Stimulated activated naive CD4-positive, alpha-beta T cell treated with Interleukin-2 at 50 U/mL for 16 hours (primary cell): ENCODE measurements at places on chromosomes 3 and 15.

- DNase-seq, result no peak
These were observed 139.1 kb downstream of the DNAJB8 start for GRCh38 chr3:128327606-128328031.

DNA sequence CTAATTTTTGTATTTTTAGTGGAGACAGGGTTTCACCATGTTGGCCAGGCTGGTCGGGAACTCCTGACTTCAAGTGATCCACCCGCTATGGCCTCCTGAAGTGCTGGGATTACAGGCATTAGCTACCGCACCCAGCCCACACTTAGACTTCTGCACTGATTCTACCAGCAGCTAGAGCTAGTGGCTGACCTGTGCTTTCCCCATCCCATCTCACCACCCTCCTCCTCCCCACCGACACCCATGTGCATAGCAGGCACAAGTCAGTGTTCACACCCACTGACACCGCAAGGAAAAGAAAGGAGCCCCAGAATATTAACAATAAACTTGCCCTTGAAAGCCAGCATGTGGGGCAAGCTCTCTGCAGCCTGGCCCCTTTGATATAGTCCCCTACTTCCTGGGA lies 11.2 kb upstream of the ABTB1 start:
- DNase-seq, result no peak

DNA sequence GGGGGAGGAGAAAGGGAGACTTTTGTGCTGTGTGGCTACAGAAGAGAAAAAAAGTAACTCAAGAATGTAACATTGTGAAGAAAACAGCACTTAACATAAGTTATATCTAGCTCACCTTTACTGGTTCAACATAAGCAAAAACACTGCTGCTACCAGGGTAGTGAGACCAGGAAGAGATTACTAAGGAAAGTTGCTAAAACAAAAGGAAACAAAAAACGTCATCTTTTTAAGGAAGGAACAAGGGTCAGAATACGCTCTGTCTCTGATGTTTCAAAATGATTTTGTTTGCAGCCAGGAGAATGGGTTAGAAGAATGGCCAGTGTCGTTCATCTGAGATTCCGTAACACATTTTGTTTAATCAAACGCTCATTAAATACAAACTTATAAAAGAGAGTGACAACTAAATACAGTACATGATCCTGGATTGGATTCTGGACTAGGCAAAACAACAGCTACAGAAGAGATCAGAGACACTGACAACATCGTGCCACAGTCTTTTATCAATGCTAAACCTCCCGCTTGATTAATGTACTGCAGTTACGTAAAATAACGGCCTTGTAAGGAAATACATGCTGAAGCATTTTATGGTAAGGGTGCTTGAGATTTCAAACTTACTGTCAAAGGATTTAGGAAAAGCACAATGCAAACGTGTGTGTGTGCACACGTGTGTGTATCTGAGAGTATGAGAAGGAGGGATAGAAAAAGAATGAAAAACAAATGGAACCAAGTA lies 67.7 kb downstream of the FOXP1 start:
- no peak for DNase-seq

DNA sequence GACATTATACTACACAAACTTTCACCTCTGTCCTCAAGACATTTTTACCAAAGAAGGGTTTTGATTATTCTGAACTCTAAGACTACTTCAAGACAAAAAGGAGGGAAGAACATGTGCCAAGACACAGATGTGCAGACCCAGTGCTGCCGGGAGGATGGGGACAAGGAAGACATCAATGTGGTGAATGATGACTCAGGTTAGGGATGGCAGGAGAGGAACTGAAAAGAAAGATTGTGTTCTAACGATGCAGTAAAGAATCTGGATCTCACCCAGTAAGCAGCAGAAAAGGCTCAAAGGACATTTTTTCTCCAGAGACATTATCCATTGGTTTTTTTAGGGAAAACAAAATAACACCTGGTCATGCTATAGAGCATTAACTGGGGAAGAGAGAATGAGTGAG lies 449.9 kb upstream of the NR2F2 start:
- no peak for DNase-seq

DNA sequence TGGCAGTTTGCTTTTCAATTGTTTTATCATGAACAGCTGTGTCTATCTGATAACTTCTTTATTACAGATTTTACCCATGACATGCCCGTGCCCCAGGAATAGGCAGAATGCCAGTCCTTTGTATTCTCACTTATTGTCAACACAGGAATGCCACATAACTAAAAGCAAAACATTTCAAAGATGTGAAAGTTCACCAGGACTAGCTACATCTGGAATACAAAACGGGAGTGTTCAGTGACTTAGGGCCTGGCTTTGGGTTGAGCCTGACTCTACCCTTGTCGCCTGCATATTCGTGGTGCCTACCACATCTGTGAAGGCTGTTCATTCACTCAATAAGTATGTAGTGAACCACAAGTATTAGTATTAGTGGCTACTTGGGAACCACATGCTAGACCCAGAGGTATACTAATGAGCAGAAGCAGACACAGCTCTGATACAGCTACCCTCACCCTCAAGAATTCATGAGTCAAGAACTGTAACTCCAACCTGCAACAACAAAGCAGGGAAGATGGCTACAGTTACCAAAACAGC lies 2.9 kb downstream of the TNFSF10 start:
- DNase-seq, result peak; percentile 41

GRCh38 chr3:19725000-19725399 lies 209.0 kb downstream of the EFHB start:
- DNase-seq, result no peak

- DNase-seq, result no peak
These were observed 26.6 kb downstream of the ITGB5 start for GRCh38 chr3:124860599-124860998.

DNA sequence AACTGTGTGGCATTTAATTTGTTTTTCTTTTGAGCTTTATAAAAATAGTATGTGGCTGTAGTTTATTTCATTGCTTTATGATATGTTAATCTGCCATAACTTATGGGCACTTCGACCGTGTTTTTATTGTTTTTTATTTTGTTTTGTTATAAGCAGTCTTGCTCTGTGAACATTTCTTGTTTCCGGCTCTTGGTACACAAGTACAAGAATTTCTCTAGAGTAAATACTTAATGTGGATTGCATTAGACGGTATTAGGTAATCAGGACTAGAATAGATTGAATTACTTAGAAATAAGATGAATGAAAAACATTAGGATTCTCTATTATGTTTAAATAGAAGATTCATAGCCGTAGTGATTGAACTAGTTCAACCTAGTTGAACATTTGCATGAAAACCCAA lies 2.1 kb downstream of the ZFAND6 start:
- no peak for DNase-seq

- DNase-seq, result no peak
These were observed 5.5 kb upstream of the EPHA3 start for GRCh38 chr3:89101921-89102320.

- DNase-seq, result no peak
These were observed 221.0 kb downstream of the ZMAT3 start for GRCh38 chr3:178850450-178851190.
